Forelimb muscle (tissue), 1 donor: ENCODE measurements at places on chromosomes 12 and 14. TPM values are rescaled to one million over a fixed set of nuclear protein-coding genes. Genes with fewer than 3 reads are reported as not detected.

The TRHDE gene
- polyA plus RNA-seq: 0.40 TPM

The RALGAPA1 gene
- polyA plus RNA-seq: 24.5 TPM

The FGD6 gene
- 4.1 TPM for polyA plus RNA-seq

The WNT1 gene
- not detected for polyA plus RNA-seq

The NXPH4 gene
- 2.8 TPM for polyA plus RNA-seq

The KCNA1 gene
- 1.0 TPM for polyA plus RNA-seq

The PPP1R13B gene
- polyA plus RNA-seq: 7.7 TPM

The MBD6 gene
- polyA plus RNA-seq: 43.1 TPM

The TMEM106C gene
- polyA plus RNA-seq: 52.1 TPM

The TTC7B gene
- 33.2 TPM for polyA plus RNA-seq

The C1QL4 gene
- 0.06 TPM for polyA plus RNA-seq

The C12orf50 gene
- polyA plus RNA-seq: 0.34 TPM

The CELA1 gene
- not detected for polyA plus RNA-seq

The KRT75 gene
- not detected for polyA plus RNA-seq

The MYRFL gene
- polyA plus RNA-seq: 0.25 TPM

The PTPRB gene
- polyA plus RNA-seq: 12.7 TPM
